KBM-7 (cell line): ENCODE measurements at places on chromosomes 13 and 19.

DNA sequence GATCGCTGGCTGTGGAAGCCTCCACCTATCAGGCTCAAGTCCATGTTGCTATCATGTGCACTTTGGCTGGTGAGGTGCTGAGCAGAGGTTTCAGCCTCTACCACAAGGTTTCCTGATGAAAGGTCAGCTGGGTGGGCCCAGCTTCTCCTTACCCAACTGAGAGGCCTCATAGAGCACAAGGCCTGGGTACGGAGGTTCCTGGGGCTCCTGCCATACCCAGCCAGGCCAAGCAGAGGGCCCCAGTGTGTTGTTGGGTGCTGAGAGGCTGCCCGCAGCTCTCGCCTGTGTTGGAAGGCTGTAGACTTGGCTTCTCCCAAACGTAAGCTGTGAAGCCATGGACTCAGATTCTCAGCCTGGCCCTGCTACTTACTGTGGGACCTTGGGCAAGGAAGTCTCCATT, 28.2 kb downstream of the ACTN4 start:
- DNase-seq: peak; percentile 54

DNA sequence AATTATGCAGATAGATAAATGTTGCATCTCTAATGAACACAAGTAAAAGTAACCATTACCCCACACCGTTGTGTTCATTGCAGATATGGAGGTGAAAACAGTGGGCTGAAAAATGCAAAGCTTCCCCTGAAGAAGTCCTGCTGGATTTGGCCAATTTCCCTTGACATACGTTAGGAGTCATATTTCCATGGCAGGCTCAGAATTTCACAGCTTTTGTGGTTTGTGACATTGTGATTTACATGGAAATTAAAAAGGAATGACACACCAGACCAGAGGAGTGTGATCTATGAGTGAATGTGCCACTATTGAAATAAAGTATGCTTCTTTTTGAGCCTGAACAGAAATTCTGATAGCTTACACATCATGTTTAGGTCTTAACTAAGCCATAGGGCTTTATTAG, 221.1 kb upstream of the TMTC4 start:
- DNase-seq: no peak

GRCh38 chr13:33510350-33510970, 224.9 kb upstream of the STARD13 start:
- DNase-seq: no peak

DNA sequence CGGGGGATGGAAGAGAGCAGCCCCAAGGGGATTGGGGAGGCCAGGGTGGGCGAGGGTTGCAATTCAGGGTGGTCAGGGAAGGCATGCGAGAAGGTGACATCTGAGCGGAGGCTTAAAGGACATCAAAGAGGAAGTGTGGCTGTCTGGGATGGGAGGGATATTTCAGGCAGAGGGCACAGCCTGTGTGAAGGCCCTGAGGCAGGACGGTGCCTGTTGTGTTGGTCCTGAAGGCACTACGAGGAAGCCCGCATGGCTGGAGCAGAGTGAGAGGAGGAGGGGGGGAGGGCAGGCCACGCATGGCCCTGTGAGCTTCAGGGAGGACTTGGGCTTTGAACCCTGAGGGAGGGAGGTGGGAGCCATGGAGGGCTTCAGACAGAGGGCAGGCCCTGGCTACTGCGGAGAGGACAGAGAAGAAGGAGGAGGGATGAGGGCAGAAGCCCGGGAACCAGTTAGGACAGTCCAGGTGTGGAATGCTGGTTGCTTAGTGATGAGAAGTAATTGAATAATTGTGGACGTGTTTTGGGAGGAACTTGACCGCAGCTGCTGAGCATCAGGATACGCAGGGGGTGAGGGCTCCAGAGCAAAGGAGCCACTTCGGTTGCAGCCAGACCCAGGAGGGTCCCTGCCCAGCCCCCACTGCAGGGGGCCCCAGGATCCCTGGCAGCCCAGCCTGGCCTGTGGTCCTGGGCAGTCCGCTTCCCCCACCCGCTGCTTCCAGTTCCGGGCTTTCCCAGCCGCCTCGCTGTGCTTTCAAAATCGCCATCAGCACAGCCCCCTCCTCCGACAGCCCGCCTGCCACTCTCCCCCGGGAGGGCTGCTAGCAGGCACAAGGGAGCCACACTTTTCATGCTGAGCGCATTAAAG, 6.2 kb downstream of the TLE6 start:
- no peak for DNase-seq

GRCh38 chr19:55809381-55810058, 22.3 kb downstream of the NLRP11 start:
- DNase-seq: peak; percentile 91

DNA sequence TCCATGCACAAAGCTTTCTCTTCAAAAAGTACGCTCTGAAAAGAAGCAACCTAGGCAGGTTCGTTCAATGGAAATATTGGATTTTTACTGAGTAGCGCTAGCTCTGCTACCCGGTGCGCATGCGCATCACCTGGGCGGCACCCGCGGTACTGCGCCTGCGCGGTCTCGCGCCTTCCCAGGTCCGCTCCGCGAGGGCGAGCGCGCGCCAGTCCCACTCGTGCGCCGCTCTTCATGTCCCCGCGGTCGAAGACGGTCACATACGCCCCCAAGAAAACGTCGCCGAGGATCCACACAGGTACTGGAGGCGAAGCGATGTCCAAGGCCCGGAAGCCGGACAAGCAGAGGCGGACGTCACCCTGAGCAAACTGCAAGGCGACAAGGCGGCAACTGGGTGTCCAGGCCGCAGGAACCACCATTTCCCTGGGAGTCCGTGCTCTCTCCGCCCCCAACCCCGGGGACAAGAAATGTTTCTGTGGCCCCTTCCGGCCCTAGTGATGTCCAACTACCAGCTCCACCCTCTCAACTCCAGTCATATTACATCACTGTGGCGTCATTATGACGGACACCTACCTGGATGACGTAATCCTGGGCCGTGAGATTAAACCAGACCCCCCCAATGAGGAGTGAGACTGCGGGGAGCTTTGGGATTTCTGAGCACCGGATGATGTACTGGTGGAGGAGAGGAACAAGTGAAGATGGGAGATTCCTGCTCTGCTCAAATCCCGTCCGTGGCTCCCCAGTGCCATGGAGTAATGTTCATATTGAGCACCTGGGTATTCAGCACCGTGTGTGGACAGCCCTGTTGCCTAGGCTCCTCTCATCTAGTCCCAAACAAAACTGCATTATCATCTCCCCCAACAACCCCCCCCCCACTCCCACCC, 4.8 kb upstream of the KCNC3 start:
- no peak for DNase-seq

- DNase-seq: no peak
Observed at GRCh38 chr13:65843314-65843731, 1386.8 kb downstream of the PCDH9 start.

GRCh38 chr19:38899447-38900201, at the start of the genes NFKBIB and SIRT2:
TSS of gene NFKBIB (plus strand) at chr19:38899969. CDS start at chr19:38900033, 64 bp downstream.
TSS of gene SIRT2 (minus strand) at chr19:38899618. CDS start at chr19:38899521, 97 bp downstream.
- peak; percentile 100 for DNase-seq

GRCh38 chr13:26747706-26748105, 12.9 kb downstream of the GPR12 start:
- no peak for DNase-seq

GRCh38 chr19:49011194-49011593, 5.7 kb downstream of the LHB start:
- no peak for DNase-seq

- no peak for DNase-seq
Observed at GRCh38 chr13:44031555-44031954, 151.9 kb downstream of the LACC1 start.

DNA sequence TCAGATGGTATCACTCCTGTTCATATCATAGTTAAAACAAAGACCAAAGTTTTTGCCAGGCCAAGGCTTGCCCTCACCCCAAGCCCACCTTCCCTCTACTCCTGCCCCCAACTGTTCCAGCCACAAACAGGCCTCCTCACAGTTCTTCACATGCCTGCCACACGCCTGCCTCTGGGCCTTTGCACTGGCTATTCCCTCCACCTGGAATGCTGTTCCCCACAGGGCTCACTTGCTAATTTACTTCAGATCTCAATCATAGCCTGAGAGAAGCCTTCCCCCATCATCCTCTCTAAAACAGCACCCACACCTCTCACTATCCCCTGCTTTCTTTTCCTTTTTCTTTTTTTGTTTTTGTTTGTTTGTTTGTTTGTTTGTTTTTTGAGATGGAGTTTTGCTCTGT, 4.9 kb upstream of the AXL start:
- DNase-seq: no peak

DNA sequence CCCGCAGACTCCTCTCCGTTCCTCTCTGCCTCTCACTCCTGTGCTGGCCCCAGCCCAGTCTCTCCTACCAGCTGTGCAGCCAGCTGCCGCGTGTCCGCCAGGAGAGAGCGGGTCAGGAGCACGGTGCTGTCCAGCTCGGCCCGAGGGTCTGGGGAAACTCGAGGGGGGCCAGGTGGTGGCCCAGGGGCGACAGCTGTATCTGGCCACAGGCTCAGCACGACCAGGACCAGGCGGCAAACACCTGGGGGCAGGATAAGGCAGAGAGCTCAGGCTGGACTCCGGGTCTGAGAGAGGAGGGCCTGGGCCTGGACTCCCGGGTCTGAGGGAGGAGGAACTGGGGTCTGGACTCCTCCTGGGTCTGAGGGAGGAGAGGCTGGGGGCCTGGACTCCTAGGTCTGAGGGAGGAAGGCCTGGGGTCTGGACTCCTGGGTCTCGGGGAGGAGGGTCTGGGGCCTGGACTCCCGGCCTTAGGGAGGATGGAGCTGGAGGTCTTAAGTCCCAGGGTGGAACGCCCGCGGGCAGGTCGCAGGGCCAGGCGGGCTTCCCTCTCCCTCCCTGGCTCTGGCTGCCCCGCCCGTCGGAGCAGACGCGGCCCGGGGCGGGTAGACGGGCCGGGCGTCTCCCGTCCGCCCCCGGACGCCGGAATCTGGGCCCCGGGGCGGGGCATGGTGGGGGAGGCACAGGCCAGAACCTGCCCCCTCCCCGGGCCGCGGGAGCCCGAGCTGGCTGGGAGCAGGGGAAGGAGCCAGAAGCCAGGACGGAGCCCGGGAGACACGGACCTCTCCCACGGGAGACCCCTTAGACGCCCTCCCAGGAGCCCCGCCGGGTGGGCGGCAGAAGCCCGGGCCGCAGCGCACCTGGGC, 1.3 kb downstream of the IL11 start:
- DNase-seq: no peak

GRCh38 chr19:589693-590395, at the start of gene HCN2:
TSS of gene HCN2 (plus strand) at chr19:589881. CDS start at chr19:589946, 65 bp downstream.
- no peak for DNase-seq

DNA sequence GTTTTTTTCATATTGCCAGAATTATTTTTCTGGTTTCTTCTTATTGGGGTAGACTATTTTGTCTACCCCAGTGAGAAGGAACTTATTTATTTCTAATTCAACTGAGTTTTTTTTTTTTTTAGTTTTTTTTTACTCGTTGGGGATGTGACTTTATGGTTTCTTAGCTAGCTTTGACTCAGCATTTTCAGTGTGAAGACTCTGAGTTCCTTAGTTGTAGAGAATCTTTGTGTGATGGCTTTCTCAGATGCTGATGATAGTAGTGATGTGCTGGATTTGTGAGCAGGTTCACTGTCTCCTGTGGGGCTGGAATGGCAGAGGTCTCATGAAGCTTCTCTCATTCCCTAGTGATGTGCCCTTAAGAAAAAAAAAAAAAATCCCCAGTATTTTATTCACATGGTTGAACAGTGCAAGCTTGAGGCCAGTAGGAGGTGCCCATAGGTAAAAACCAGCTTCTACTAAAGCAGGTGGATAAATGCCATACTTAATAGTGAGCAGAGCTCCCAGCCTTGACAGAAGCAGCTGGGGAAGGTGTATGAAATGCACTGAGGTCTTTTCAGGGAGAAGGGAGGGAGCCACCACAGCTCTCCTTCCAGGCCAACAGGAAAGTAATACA, 106.2 kb upstream of the KLF5 start:
- DNase-seq: no peak

GRCh38 chr13:19845758-19846157, 17.7 kb downstream of the ZMYM5 start:
- DNase-seq: no peak
